ENCODE measurements at places on chromosomes 2 and 18.

- DNase-seq, result no peak
Observed at GRCh38 chr18:39713961-39714360, 2148.4 kb upstream of the CELF4 start.

- DNase-seq, result no peak
Observed at GRCh38 chr2:235587202-235587601, 93.4 kb downstream of the AGAP1 start.

DNA sequence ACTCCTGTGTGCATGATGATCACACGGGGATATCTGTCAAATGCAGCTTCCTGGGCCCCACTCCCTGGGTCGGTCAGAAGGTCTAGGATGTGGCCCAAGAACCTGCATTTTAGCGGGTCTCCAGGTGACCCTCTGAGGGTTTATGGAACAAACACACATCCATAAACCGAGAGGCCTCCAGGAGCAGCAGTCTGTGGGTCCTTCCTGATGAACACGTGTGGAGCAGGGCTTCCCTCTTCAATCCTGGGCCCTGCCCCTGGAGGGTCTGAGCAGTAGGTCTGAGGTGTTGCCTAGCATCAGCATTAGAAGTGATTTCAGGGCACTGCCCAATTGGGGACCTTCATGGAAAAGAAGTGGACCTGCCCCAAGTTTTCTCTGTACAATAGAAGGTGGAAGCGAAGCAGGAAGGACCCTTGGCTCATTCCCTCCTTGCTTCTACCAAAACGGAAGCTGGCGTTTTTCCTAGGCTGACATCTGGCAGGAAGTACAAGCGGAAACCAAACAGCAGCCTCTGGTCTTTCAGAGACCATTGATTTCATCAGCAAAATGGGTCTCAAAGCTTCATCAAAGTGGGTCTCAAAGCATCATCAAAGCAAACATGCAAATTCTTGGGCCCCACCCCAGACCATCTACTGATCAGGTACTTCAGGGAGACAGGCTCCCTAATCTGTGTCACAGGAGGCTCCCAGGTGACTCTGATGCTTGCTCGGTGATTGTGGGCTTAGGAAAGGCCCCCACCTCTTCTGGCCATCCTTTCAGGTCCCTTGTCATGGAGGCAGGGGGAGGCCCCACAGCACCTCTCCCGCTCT lies 30.7 kb downstream of the INO80C start:
- DNase-seq, result no peak

GRCh38 chr2:203740871-203741281 lies 34.4 kb downstream of the CD28 start:
- no peak for DNase-seq

GRCh38 chr2:170587922-170588321 lies 127.2 kb upstream of the SP5 start:
- no peak for DNase-seq

GRCh38 chr2:42123426-42123825 lies 45.7 kb upstream of the EML4 start:
- DNase-seq, result no peak

- DNase-seq, result peak; percentile 64
Observed at GRCh38 chr2:177164584-177165052, 48.0 kb upstream of the HNRNPA3 start.

DNA sequence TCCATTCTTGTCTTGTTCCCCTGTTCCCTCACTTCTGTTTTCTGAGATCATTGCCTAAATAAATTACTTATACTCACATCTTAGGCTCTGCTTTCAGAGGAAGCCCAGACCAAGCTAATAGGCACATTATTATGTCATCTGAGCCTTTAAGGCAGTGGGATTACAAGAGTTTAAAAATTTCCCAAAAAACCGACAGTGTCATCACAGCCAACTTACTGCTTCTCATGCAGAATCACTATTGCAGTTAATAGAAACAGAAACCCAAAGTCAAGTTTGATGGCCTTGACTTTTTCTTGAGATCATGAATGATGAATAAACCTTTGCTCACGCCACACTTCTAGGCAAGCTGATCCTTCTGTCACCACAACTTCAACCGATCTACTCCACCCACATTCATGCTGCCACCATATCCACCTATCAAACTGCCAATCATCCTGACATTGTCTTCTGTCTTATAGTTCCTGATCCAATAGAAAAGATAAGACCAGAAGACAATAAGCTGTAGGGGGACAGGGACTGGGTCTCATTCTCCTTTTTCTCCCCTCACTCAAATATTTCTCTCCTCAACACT lies 142.7 kb upstream of the CREB1 start:
- no peak for DNase-seq

DNA sequence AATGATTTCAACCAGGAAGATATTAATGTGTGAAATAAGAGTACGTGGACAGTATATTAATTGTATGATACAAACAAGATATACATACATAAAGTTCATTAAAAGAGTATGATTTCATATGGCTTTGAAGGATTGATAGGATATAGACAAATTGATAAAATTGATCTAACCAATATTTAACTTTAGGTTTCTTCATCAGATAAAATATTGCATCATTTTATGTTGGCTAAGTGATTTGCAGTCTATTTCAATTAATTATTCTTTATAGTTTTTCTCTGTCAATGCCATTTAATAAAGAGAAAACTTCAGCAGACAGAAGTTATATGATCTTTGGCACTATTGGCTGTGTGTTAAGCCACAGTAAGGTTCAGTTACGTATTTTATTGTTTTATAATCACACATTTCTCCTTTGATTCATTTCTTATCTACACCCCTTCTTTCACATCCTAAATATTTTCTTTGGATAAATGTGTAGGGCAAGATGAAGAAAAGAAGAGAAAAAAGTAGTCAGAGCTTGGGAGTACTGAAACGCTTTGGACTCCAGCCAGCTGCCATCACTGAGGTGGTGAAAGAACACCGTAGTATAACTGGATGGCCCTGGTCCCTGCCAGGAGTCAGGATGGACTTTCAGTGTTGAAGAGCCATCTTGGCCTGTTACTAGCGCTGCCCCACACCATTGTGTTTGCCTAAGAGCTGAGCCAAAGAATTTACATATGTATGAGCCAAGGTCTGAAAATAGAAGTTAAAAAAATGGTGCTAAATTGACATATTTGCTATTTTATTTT lies 9.8 kb upstream of the CPS1 start:
- no peak for DNase-seq

- no peak for DNase-seq
Observed at GRCh38 chr2:173568054-173568453, 213.4 kb downstream of the CDCA7 start.

- no peak for DNase-seq
Observed at GRCh38 chr18:39232937-39233336, 1667.3 kb upstream of the CELF4 start.

GRCh38 chr2:61924895-61925663 lies 19.6 kb downstream of the COMMD1 start:
- no peak for DNase-seq

- DNase-seq, result no peak
Observed at GRCh38 chr2:196284866-196285557, 113.6 kb upstream of the STK17B start.

GRCh38 chr2:90069290-90069894 lies 1377.9 kb downstream of the RPIA start:
- DNase-seq, result no peak

GRCh38 chr2:219538504-219538951 lies 5.1 kb downstream of the CHPF start:
- DNase-seq, result no peak

DNA sequence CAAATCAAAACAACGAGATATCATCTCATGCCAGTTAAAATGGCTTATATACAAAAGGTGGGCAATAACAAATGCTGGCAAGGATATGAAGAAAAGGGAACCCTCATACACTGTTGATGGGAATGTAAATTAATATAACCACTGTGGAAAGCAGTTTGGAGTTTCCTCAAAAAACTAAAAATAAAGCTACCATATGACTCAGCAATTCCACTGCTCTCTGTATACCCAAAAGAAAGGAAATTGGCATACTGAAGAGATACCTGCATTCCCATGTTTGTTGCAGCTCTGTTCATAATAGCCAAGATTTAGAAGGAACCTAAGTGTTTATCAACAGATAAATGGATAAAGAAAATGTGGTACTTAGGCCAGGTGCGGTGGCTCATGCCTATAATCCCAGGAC lies 124.8 kb downstream of the MSTN start:
- DNase-seq, result no peak

- no peak for DNase-seq
Observed at GRCh38 chr18:58862356-58862755, 2.3 kb upstream of the ZNF532 start.

- no peak for DNase-seq
Observed at GRCh38 chr2:10914272-10914693, 2.5 kb downstream of the KCNF1 start.

DNA sequence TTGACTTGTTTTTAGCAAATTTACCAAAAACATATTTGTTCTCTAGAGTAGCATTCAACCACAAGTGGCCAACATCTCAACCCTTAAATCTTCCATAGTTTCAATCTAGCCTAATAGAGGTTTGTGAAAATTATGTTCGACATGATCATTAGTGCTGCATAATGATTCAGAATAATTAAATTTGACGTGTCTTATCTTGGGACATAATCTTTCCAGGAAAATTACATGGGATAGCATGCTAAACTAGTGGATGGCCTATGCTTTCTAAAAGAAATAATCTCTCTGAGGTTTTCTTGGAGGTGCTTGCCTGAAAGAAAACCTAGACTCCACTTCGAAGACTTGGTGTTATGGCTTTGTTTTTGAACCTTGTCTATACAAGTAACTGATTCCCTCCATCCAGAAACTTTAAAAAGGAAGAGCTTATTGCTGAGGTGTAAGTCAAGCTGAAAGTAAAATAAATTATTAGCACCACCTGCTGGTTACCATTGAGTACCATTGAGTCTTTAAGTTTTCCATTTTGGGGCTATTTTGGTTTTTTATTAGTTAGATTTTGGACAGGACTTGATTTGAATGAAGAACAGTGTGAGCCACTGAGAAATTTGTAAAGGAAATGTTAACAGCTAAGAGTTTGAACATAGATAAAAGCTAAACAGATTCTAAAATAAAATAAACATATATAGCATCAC lies 32.7 kb downstream of the COX7A2L start:
- no peak for DNase-seq

DNA sequence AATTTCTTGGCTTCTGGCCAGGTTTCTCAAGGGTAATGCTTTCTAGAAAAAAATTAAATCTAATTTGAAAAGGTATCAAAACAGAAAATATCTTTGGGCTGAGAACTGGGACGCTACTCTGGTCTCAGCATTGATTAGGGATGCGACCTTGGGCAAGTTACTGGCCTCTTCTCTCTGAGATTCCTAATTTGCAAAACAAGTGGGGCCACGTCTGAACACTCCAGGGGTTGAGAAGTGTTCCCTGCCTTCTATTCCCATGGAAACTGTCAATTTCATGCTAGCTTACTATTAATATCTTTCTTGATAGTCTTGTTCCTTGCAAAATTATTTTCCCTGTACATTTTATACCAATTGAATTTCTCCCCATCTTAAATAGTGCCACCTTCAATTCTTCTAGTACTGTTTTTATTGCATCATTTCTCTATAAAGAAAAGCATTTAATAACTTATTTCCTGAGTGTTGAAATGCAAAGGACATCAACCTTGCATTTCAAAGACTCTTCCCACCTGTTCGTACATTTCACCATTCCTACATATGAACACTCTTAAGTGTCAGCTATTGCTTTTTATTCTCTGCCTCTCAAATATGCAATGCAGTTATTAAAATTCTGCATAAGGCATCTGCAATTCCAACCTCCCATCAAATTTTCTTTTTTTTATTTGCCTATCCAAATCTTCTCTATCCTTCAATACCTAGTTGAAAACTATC lies 118.3 kb upstream of the DSEL start:
- DNase-seq, result no peak

- DNase-seq, result no peak
Observed at GRCh38 chr18:8825729-8826375, 120.5 kb downstream of the MTCL1 start.

GRCh38 chr2:159072795-159073194 lies 104.4 kb downstream of the TANC1 start:
- DNase-seq, result no peak

DNA sequence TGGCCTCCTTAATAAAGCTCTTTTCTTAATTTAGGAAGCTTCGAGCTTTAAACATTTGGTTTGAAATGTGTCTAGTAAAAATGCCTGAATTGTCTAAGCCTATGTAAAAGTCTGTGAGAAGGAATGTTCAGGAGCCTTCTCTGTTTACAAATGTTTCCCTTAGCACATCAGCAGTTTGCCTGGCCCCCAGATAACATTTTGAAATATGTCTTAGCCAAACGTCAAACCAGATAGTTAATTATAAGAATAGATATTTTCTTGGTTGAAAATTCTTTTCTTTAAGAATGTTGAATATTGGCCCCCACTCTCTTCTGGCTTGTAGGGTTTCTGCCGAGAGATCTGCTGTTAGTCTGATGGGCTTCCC lies 498.6 kb downstream of the CCDC85A start:
- no peak for DNase-seq

GRCh38 chr18:34998661-34999060 lies 42.6 kb upstream of the MAPRE2 start:
- no peak for DNase-seq

DNA sequence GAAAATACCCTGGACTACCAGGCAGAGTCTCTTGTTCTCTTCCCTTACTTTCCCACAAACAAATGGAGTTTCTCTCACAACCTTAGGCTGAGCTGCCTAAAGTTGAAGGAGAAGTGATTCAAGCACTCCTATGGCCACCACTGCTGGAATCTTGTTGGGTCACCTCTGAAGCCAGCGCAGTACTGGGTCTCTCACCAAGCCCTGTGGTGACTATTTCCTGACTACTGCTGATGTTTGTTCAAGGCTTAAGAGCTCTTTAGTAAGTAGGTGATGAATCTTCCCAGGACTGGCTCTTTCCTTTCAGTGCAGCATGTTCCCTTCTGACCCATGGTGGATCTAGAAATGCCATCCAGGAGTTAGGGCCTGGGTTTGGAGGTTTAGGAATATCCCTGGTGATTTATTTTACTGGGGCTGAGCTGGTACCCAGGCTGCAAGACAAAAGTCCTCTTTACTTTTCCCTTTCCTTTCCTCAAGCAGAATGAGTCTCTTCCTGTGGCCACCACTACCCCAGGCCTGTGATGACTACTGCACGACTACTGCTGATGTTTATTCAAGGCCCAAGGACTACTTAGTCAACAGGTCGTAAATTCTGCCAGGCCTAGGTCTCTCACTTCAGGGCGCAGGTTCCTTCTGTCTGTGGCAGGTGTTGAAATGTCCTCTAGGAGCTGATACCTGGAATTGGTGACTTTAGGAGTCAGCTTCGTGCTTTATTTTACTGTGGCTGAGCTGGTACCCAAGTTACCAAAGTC lies 121.8 kb downstream of the SLC4A10 start:
- DNase-seq, result no peak

DNA sequence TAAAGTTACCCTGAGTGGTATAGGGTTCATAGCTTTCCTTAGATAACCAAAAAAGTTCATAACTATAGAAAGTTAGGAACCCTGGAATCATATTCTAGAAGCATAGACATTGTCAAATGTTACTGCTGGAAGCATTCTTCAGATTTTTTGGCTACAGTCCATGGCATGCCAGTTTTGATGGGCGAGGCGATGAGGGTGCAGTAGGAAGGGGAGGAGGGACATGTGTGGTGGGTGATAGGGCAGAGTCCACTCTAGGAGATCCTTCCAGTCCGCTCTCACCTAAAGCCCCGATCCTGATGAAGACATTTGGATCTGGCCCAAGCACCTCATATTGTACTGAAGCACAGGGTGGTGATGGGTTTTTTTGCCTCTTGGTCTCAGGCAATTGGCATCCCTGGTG lies 91.8 kb downstream of the HRH4 start:
- no peak for DNase-seq

All from activated effector memory CD4-positive, alpha-beta T cell treated with Interleukin-2 at 50 U/mL for 16 hours (primary cell).